ENCODE measurements at places on chromosomes 11 and 22.

DNA sequence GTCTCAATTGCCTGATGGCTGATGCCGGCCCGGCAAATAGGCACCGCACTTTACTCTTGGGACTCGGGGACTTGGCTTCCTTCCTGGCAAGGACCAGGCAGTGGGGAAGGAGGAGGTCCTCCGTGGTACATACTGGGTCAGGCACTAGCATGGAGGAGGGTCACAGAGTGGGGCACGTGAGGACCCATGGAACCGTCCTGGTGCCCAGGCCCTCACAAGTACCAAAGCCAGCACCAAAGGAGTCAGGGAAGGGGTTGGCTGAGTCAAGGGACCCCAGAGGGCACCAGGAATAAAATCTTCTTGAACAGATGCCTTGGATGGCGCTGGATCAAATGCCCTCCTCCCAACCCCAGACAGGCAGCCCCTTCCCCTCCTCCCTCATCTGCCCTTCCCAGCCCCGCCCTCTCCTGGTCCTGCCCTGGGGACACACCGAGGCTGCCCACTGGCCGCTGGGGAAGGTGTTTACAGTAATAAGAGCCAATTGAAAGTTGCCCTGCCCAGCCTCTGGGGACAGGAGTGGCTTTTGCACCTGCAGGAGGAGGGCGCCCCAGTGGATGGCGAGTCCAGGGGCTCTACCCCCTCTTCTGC is 5.6 kb upstream of the CARNS1 start:
- no peak for DNase-seq

- DNase-seq, result no peak
Observed at GRCh38 chr11:45382133-45382878, 96.2 kb upstream of the SYT13 start.

GRCh38 chr11:17063171-17064002 is 14.1 kb downstream of the RPS13 start:
- DNase-seq, result peak; percentile 43

- no peak for DNase-seq
Observed at GRCh38 chr22:48701296-48702030, 1126.2 kb downstream of the BRD1 start.

Measured in amniotic epithelial cell (primary cell).